Mesenchymal stem cell (in vitro differentiated cells and primary cell): ENCODE measurements at places on chromosomes 7 and 10.
A peak's percentile ranks its signal among the peaks of the same experiment; 100 is the strongest.

- DNase-seq, result peak; percentile 14
- no peak overlapping the region for H3K27ac ChIP-seq
- H3K27me3 ChIP-seq, result no peaks in the 10 kb centered on the region
Observed at GRCh38 chr10:124301736-124302135, 117.0 kb downstream of the OAT start.

- no peaks in the 10 kb centered on the region for H3K27me3 ChIP-seq
- H3K36me3 ChIP-seq, result peaks cover 51% of the 10 kb centered on the region
- H3K4me1 ChIP-seq, result peaks cover 27% of the 10 kb centered on the region
- no peak for DNase-seq
Observed at GRCh38 chr10:128067691-128068397, 58.4 kb downstream of the MKI67 start.

- DNase-seq, result peak; percentile 18
- no peak overlapping the region for H3K4me3 ChIP-seq
- no peak overlapping the region for H3K27ac ChIP-seq
- H3K27me3 ChIP-seq, result no peaks in the 10 kb centered on the region
Observed at GRCh38 chr10:87921931-87922688, 58.7 kb downstream of the PTEN start.

- peaks cover 1% of the 10 kb centered on the region for H3K4me1 ChIP-seq
- H3K27ac ChIP-seq, result peak overlapping the region; percentile 71
- no peaks in the 10 kb centered on the region for H3K27me3 ChIP-seq
- H3K4me3 ChIP-seq, result no peak overlapping the region
- no peaks in the 10 kb centered on the region for H3K36me3 ChIP-seq
Observed at GRCh38 chr10:10804998-10805740, 212.5 kb upstream of the CELF2 start.

GRCh38 chr10:24208661-24209431 lies at the start of gene KIAA1217:
KIAA1217 (plus strand) TSS chr10:24209138; CDS start chr10:24209194, 56 bp downstream.
- no peaks in the 10 kb centered on the region for H3K36me3 ChIP-seq
- peaks cover 3% of the 10 kb centered on the region for H3K27me3 ChIP-seq
- peak; percentile 47 for DNase-seq
- H3K4me3 ChIP-seq, result peak within 1 kb of the TSS; percentile 78
- H3K27ac ChIP-seq, result peak within 1 kb of the TSS; percentile 38

- H3K27ac ChIP-seq, result peak overlapping the region; percentile 89
- no peaks in the 10 kb centered on the region for H3K27me3 ChIP-seq
- H3K4me1 ChIP-seq, result peaks cover 18% of the 10 kb centered on the region
- DNase-seq, result peak; percentile 25
- H3K36me3 ChIP-seq, result no peaks in the 10 kb centered on the region
Observed at GRCh38 chr10:117462424-117462792, 80.1 kb upstream of the EMX2 start.

DNA sequence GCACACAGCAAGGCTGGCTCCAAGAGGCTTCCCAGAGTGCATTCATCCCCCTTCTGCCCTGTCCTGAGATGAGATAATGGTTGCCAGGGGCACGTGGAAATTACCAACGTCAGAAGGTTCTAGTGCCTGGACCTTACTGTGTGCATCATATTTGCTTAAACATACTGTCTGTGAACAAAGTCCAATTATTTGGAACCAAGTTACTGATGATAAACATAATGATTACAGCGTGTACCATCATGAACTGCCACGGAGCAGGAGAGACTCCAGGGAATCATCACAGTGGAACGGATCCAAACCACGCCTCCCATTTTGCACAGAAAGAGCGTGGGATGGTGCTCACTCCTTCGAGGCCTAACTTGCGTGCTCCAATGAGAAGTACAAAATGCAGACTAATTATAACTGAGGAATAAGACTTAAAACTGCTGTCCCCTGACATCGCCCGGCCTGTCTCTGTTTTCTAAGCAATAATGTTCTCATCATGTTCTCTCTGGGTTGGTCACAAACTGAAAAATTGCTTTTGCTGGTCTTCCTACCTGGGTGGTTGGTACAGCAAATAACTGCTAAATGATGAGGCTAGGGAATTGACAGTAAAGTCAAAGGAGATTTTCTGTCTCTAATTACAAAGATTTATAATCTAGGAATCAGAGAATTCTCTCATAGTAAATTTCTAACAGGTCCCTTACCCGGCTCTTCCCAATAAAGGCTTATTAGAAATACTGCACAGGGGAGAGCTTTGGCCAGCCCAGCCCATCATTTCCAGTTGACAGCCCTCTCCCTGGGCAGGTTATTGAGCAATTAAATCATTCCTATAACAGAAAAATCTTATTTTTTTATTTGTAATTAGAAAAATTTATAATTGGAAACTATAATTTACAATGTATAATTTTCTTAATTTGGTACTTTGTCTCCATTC lies 182.2 kb downstream of the CAMK1D start:
- no peak for DNase-seq
- no peaks in the 10 kb centered on the region for H3K36me3 ChIP-seq
- H3K4me1 ChIP-seq, result peaks cover 4% of the 10 kb centered on the region
- no peak overlapping the region for H3K27ac ChIP-seq
- H3K4me3 ChIP-seq, result no peak overlapping the region
- H3K27me3 ChIP-seq, result no peaks in the 10 kb centered on the region

DNA sequence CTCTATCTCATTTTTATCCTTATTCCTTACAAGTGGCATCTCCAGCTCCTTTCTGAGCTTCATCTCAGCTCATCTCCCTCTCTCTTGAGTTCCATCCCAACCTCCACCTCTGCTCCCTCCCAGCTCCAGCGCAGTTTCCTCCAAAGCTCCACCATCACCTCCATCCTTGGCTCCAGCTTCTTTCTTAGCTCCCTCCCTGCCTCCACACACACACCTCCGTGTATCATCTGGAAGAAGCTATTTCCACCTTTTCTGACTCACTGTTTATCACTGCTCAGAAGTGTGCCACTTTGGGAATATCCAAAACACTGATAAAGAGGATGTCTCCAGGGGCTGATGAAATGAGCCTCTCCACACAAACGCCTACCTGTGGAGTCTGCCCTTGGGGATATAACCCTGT lies 481.4 kb downstream of the PTPRN2 start:
- H3K4me3 ChIP-seq, result no peak overlapping the region
- H3K4me1 ChIP-seq, result no peaks in the 10 kb centered on the region
- no peaks in the 10 kb centered on the region for H3K27me3 ChIP-seq
- H3K36me3 ChIP-seq, result no peaks in the 10 kb centered on the region
- no peak for DNase-seq

GRCh38 chr7:409339-410281 lies 110.0 kb downstream of the PDGFA start:
- no peaks in the 10 kb centered on the region for H3K36me3 ChIP-seq
- H3K4me1 ChIP-seq, result peaks cover 10% of the 10 kb centered on the region
- DNase-seq, result no peak
- no peak overlapping the region for H3K4me3 ChIP-seq
- peaks cover 24% of the 10 kb centered on the region for H3K27me3 ChIP-seq

- H3K4me3 ChIP-seq, result no peak overlapping the region
- H3K4me1 ChIP-seq, result peaks cover 20% of the 10 kb centered on the region
- peak overlapping the region; percentile 89 for H3K27ac ChIP-seq
- DNase-seq, result no peak
Observed at GRCh38 chr10:3465406-3465891, 292.9 kb upstream of the PITRM1 start.

DNA sequence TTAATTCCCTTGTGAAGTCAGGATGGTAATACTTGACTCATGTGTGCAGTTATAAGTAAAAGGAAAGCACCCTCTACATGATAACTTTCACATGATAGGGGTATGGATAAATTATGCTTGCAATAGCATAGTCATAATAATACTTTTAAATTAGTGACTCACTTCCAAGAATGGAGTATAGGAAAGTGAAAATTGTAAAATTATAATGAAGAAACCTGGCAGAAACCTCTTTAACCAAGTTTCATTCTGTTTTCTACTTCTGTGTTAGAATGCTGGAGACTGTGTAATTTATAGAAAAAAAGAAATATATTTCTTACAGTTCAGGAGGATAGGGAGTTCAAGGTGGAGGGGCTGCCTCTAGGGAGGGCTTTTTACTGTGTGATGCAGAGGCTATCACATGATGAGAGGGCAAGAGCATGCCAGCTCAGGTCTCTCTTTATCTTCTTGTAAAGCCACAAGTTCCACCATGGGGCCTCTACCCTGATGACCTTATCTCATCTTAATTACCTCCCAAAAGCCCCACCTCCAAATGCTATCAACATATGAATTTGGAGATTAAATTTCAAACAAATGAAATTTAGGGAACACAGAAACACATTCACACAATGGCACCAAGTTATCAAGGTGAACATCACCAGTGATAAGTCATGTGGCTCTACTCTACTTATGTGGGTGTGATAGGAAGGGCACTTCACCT lies 43.2 kb downstream of the HDAC9 start:
- peaks cover 7% of the 10 kb centered on the region for H3K4me1 ChIP-seq
- H3K4me3 ChIP-seq, result no peak overlapping the region
- DNase-seq, result no peak
- H3K27me3 ChIP-seq, result no peaks in the 10 kb centered on the region
- H3K36me3 ChIP-seq, result no peaks in the 10 kb centered on the region

GRCh38 chr7:114086537-114086913 lies 167.7 kb upstream of the PPP1R3A start:
- no peak for DNase-seq
- H3K27ac ChIP-seq, result no peak overlapping the region
- peak overlapping the region; percentile 89 for H3K4me3 ChIP-seq
- no peaks in the 10 kb centered on the region for H3K36me3 ChIP-seq
